ENCODE measurements at places on chromosomes 4 and X.

- no peak for DNase-seq
Observed at GRCh38 chr4:74930162-74930561, 2.8 kb upstream of the PARM1 start.

GRCh38 chr4:128715616-128716015, 93.9 kb upstream of the JADE1 start:
- DNase-seq = no peak

GRCh38 chrX:143648705-143649104, 12.8 kb upstream of the SLITRK4 start:
- no peak for DNase-seq

GRCh38 chr4:73066928-73067327, 2.6 kb downstream of the COX18 start:
- peak; percentile 30 for DNase-seq

GRCh38 chrX:133218329-133218728, at the start of gene TFDP3:
Gene TFDP3 (minus strand): TSS chrX:133218354. CDS start chrX:133218259, 95 bp downstream.
- DNase-seq = no peak

DNA sequence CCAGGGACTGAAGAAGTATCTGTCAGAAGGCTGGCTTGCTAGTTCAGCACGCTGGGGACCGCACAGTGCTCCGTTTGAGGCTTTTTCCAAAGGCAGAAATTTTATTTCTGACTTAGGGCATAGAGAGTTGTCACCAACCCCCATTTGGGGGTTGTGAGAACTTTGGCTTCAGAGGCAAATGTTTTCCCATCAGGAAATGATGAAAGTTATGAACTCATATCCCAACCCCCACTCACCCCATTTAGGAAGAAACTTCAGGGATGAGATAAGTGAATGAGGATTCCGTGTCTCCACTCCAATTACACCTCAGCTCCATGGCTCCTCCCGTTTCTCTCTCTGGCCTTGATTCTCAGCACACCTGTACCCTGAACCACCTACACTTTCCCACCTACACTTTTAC, 4.3 kb upstream of the WDR13 start:
- no peak for DNase-seq

- DNase-seq = no peak
Observed at GRCh38 chr4:52670121-52670520, 11.0 kb upstream of the USP46 start.

GRCh38 chr4:93217431-93217830, 611.1 kb upstream of the ATOH1 start:
- no peak for DNase-seq

DNA sequence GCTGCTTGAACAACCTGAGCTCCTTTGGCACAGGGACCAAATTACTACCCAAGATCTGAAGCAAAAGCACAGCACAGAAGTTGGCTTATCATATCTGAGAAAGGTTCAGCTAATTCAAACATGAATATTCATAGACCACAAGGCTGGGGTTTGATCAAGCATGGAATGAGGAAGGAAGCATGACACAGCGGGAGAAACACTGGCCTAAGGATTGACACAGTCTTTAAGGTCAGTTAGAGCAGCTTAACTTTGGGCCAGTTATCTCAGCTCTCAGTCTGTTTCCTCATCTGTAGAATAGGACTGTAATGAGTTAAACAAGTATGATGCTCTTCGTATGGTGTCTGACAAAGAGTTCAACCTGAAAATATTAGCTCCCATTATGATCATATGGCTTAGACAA, 88.5 kb upstream of the CBR4 start:
- DNase-seq = no peak
